ENCODE measurements at places on chromosomes 11 and 22.

DNA sequence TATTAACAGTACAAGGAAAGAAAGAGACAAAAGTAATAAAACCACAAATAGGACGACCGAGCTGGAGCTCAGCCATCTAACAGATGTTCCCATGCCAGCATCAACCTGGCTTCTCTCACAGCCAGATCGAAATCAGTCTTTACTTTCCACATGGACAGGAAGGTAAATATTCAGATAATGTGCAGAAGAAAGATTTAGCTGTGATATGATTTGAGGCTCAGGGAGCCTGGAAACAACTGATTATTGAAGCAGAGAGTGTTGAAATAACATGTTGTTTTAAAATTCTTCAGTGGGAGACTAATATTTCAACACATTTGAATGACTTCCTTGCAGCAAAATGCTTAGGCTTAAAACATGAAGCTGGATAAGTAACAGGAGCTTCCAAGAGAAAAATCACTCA is 546.8 kb downstream of the ETS1 start:
- no peak for DNase-seq

DNA sequence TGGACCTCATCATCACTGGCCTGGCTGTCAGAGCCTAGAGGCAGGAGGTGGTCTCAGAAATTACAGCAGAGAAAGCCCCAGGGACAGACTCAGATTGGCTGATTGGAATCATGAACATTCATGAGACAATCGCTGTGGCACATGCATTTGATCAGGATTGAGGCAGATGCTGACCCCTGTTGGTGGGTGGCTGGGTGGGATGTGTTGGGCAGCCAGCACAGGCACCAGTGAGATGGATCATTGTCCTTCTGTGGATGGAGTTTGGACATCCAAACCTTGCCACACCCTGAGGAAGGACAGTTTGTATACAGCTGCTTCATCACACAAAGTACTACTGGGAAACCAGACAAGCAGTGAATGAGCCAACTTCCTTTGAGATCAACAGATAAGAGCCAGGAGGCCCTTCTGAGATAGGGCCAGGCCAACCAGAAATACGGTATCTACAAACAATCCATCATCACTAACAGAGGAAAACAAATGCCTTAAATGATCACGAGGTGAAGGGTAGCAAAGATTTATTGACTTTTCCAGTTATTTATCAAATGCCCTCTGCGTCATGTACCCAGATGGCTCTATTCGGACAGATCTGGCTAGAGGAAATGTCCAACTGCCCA is 17.3 kb downstream of the COMMD9 start:
- no peak for DNase-seq

DNA sequence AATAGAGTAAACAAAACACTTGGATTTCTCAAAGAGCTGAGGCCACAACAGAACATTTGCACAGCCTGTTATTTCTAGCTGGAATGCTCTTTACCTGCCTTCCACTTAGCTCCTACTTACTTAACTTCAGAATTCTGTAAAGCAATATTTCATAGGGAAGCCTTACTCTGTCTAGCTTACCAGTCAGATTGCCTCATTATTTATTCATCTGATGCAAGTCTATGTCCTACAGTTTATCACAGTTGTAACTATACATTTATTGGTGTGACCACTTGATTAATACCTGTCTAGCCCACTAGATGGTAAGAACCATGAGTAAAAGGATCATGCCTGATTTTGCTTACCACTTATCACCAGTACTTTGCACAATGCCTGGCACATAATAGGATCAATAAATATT is 56.1 kb upstream of the ME3 start:
- no peak for DNase-seq

- DNase-seq = no peak
These were observed 1.9 kb downstream of the SMTNL1 start for GRCh38 chr11:57539342-57539741.

DNA sequence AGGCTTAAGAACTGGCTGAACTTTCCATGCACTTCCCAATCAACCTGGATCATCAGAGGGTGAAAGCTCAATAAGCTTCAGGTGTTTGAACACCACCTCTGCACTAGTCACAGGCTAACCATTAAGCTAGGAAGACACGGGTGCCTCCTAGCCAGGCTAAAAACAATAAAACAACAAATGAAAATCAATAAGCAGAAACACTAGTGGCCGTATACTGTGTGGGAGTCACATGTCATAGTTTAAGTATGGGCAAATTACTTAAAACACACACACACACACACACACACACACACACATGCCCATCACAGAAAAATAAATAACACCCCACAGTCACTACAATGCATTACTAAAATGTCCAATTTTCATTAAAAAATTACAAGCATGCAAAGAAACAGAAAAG is 85.2 kb downstream of the APOL5 start:
- no peak for DNase-seq

GRCh38 chr11:57071829-57072228 is 83.1 kb downstream of the OR5AK2 start:
- no peak for DNase-seq

- DNase-seq = no peak
These were observed 89.4 kb downstream of the PACS1 start for GRCh38 chr11:66159324-66159984.

DNA sequence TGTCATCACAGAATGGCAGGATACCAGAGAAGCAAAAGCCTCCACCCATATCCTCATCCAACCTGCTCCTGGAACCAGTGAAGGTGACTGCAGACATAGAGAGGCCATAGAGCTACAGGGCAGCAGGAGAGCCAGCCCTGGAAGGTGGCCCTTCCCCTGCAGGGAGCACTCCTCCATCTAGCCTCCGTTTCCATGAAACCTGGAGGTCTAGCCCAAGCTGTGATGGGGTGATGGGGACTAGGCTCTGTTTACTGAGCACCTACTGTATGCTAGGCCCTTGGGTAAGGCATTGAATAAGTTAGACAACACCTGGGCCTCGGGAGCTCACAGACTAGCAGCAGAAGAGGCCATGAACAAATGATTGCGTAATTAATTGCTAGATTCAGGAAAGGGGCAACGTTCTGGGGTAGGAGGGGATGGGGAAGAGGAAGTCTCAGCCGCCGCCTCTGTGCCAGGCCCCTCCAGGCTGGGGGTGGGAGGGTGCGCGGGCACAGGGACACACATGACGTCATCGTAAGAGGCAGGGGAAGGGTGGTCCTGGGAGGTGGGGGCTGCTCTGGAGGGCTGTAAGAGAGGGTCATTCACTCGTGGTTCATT is 784 bp upstream of the SYNGR1 start:
- no peak for DNase-seq

DNA sequence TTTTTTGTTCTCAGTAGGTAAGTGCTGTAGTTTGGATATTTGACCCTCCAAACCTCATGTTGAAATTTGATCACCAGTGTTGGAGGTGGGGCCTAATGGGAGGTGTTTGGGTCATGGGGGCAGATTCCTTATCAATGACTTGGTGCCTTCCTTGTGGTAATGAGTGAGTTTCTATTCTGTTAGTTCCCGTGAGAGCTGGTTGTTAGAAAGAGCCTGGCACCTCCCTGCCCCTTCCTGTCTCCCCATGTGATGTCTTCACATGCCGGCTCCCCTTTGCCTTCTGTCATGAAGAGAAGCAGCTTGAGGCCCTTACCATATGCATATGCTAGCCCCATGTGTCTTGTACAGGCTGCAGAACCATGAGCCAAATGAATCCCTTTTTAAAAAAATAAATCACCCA is 138.3 kb downstream of the TMEM135 start:
- DNase-seq = no peak

DNA sequence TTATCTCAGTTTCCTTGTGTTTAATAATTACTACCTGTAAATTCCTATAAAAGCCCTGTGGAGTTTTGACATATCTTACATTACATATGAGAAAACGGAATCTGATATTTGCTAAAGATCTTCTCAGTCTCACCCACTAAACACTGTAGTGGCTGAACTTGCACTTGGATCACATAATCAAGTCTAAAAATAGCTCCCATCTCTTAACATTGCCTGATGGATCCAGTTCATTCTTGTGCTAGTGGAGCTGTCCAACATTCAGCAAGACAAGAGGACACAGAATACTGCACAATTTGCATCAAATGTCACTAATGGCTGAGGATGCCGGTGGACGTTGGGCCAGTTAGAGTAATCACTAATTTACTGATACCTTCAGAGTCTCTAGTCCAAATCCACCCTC is 569.9 kb upstream of the ANO5 start:
- no peak for DNase-seq

DNA sequence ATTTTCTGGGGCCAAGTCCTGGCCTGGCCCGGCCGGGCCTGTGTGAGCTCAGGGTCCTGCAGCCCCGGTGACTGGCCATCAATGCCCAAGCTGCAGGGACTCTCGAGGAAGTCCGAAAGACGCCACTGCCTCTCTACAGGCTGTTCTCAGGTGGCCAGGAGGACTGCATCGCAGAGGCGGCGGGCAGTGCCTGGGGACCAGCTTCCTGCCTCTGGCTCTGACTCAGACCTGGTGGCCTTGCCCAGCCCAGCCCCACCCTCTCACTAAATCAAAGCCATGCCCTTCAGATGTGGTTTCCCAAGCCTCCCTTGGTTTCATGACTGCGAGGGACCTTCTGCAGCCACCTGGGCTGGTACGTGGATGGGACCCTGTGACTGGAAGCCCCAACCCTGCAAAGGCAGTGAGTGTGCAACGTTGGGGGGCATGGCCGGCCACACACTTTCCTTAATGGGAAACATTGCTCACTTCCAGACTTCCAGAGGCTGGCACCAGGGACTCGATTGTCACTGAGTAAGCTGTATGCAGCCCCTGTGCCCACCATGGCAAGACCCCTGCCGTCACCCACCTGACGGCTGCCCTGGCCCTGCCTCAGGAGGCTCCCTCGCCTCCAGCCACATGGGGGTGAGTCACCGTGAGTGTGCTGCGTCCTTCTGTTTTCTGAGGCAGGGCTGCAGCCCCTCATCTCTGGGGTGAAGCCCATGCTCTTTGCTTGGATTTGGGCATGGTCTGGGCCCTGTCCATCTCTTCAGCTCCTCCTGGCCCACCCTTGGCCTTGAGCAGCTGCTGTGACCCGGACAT is 6.0 kb upstream of the FGF3 start:
- DNase-seq = no peak

DNA sequence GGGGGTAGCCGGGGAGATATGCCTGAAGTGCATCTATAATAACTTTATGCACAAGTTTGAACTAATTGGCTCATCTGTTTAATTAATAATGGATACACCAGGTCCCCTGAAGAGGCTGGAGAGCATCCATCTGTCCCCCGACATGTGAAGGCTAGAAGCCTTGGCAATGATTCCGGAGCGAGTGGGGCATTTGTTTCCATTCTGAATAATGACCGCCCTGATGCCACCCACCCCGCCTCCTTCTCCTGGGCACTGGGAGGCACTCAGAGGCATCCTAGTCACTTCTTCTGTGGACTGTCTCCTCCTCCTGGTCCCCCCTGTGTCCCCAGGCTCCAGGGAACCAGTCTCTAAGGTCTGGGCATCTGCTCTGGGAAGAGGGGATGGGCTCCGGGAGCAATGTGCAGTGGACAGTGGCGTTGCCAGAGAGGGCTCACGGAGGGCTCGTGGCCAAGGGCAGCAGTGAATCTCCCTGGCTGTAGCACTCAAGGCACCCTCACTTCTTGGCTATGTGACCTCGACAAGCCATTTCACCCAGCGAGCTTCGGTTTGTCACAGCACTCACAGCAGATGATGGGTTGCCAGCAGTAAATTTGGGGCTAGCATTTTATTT is 64.7 kb downstream of the TSPAN18 start:
- DNase-seq = no peak

DNA sequence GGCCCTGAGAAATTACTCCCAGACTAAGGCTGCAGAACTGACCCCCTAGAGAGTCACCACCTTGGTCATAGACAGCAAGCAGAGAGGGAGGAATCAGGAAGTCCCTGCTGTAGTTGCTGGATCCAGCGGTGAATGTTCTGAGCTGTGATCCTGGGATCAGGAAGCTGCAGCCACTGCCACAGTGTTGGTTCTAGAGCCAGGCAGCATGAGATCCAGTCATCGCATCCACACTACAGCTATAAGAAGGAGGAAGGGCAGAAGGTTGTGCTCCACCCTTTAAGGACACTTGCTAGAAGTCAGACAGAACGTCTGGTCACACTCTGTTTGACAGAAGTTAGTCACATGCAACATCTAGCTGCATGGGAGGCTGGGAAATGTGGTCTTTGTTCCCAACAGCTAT is 104.7 kb upstream of the OR4B1 start:
- no peak for DNase-seq

GRCh38 chr22:25621986-25622385 is 57.5 kb downstream of the GRK3 start:
- no peak for DNase-seq

DNA sequence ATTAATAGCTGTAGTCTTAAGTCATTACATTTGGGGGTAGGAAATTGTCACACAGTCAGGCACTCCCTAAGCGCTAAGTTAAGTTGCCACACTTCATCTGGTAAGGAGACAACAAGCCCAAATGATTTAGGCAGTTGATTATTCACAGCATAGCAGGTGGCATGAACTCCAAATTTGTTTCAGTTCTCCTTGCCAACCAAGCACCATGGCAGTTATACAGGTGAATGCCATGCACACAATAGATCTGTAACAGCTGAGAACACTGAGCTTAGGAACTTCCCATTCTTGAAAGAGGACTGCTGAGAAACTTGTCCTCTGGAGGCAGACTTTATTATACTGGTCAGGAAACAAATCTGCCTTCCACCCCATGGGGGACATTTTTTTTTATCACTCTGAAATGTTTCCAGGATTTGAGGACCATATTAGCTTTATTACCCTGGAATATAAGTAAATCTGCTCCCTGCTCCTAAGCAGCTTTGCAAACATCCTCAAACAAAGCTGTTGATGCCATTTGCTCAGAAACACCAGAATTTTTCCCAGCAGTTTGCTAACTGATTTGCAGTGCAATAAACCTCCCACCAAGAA is 5.1 kb upstream of the INTS4 start:
- no peak for DNase-seq

DNA sequence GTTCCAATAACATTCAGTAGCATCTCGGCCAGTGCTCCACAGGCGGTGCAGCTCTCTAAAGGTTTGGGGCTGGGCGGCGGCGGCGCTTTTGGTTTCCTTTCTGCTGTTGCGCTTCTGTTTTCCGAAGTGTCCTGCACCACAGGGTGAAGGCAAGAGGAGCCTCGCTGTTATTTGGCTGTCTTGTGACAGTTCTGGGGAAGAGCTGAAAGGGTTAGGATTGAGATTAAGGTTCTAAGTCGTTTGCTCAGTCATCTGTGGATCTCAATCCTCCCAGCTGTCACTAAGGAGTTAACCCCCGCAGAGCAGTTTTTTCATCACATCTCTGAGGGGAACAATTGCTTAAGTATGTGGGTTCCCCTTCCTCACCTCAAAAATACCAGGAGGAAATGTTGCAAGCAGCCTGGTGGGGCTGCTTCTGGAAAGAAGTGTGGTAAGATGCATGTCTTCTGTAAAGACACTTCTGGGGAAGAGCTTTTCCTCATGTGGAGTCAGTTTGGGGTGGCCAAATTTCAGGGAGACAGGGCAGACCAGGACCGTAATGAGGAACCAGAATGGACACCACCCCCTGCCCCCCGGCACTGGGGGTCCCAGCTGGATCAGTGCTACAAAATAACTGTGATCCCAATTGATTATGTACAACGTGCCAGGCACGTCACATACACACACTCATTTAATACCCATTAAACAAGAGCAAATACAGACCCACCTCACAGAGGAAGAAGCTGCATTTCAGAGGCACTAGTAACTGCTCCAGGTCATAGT is 14.2 kb downstream of the TMEM121B start:
- DNase-seq = no peak

Data from stimulated activated CD8-positive, alpha-beta memory T cell treated with anti-CD3 and anti-CD28 coated beads, Interleukin-12 subunit alpha, Interleukin-12 subunit beta, amount 100 ng/mL, for 1 hour (primary cell).